Activated gamma-delta T cell treated with Interleukin-2 at 50 U/mL for 16 hours (primary cell): ENCODE measurements at places on chromosomes 3 and 15.

- no peak for DNase-seq
Observed at GRCh38 chr15:63972801-63973200, 73.5 kb downstream of the DAPK2 start.

DNA sequence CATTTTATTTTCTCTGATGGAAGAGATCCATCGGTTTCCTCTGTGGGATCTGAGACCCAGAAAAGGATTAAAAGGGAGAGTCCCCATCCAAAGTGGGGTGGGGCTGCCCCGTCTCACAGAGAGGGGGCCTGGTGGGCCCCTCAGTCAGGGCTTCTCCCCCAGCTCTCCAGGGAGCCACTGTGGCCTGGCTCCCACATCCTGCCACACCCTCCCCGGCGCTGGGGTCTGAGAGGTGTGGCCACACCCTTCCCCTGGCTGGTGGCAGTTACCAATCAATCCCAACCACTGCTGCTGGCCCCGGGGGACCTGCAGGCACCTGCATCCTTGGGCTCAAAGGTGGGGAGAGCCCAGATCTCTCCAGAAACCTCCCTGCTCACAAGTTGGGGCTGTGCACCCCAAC lies 161.8 kb upstream of the IQSEC1 start:
- DNase-seq = peak; percentile 12

GRCh38 chr3:129417326-129417725 lies 11.1 kb downstream of the EFCAB12 start:
- DNase-seq = no peak

- DNase-seq = no peak
Observed at GRCh38 chr3:65350801-65351476, 663.1 kb upstream of the ADAMTS9 start.

GRCh38 chr3:82654708-82655107 lies 893.3 kb upstream of the GBE1 start:
- DNase-seq = no peak

DNA sequence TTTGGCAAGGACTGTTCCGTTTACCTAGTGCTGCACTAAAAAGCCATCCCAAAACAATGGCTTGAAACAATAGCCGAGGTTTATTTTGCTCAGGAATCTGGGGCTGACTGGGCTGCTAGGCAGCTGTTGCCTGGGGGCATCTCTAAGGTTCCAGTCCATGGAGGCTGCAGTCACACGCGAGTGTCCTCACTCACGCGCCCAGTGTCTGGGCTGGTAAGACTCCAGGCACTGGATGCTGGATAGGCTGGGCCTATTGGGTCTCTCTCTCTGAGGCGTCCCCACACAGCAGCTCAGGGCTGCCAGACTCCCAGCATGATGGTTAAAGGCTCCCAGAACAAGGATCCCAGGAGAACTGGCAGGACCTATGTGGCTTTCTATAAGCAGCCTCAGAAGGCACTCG lies 34.2 kb downstream of the ALS2CL start:
- DNase-seq = no peak

GRCh38 chr15:65824941-65825544 lies 33.0 kb upstream of the DENND4A start:
- no peak for DNase-seq

DNA sequence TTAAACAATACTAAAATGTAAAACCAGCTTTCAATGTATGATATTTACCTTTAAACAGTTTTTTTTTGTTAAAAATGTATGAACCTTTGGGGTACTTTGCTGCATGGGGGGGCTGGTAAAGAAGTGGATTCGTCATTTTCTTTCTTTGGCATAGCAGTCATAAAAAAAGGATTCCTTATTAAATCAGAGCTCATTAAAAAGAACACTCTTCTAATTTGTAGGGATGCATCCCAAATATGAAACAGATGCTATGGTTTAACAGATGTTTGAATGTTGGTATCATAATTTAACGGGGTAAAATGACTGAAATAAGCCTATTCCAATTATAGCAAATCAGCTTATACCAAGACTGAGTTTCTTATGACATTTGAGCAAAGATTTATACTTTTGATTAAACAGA lies 234.4 kb downstream of the BBX start:
- DNase-seq = no peak

DNA sequence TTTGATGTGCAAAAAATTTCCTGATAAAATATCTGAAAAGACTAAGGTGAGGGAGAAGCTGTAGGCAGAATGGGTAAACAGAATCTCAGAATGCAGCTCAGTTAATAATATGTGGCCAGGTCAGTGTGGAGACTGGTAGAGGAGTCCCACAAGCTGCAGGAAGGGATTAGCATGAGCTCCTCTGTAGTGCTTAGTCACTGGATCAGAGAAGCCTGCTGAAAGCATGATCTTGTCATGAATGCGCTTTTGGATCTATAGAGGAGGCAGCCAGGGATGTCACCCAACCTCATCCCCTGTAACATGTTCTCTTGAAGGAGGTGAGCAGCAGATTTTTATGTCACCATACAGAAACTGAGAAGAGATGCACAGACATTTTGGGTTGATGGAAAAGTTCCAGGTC lies 1035.3 kb upstream of the GBE1 start:
- DNase-seq = no peak

GRCh38 chr3:188358787-188359493 lies 205.0 kb downstream of the LPP start:
- peak; percentile 21 for DNase-seq

- no peak for DNase-seq
Observed at GRCh38 chr15:64149893-64150578, 1.5 kb upstream of the SNX22 start.

GRCh38 chr3:193190146-193190786 lies 50.8 kb upstream of the PLAAT1 start:
- DNase-seq = no peak

DNA sequence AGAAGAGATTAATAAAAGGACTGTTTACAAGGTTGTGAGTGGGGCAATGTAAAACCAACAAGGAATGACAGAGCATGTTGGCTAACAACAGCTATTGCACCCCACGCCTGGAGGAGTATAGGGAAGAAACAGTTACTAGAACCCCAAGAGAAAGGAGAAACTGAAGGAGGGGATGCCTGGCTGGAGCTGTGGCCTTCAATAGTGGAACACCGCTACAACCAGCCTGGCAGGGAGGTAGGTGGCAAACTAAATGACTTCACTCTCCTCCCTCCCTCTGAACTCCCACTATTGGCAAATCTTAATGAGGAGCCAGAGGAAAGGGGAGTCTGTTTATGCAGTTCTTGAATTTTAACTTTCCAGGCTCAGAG lies 7.2 kb upstream of the CD47 start:
- DNase-seq = no peak

GRCh38 chr15:92413510-92413909 lies 19.8 kb downstream of the ST8SIA2 start:
- no peak for DNase-seq

GRCh38 chr15:60534546-60534945 lies 55.6 kb upstream of the ICE2 start:
- DNase-seq = no peak

GRCh38 chr3:9914559-9915253 lies 2.2 kb upstream of the IL17RC start:
- DNase-seq = no peak

GRCh38 chr3:32816439-32817256 lies 1.1 kb upstream of the TRIM71 start:
- no peak for DNase-seq

- DNase-seq = no peak
Observed at GRCh38 chr15:31163769-31164572, 62.4 kb upstream of the TRPM1 start.
